Lung microvascular endothelial cell (primary cell): ENCODE measurements at places on chromosomes 2 and 18. TPM values are rescaled to one million over a fixed set of nuclear protein-coding genes. Genes with fewer than 3 reads are reported as not detected.
A peak's percentile ranks its signal among the peaks of the same experiment; 100 is the strongest.

DNA sequence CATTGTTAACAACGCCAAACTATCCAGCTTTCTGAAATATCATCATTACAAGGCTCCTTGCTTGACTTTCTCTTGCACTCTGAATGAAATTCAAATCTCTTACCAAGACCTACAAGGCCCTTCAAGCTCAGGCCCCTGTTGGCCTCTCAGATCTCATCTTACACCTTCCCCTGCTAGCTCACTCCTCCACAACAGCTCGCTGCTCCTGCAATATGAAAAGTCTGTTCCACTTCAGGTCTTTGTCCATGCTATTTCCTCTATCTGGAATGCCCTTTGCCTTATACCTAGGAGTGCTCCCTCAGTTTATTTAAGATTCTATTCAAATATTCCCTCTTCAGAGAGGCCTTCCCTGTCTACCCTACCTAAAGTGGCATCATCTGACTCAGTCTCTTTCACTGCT is 91.7 kb downstream of the SESTD1 start:
- no peak for DNase-seq

DNA sequence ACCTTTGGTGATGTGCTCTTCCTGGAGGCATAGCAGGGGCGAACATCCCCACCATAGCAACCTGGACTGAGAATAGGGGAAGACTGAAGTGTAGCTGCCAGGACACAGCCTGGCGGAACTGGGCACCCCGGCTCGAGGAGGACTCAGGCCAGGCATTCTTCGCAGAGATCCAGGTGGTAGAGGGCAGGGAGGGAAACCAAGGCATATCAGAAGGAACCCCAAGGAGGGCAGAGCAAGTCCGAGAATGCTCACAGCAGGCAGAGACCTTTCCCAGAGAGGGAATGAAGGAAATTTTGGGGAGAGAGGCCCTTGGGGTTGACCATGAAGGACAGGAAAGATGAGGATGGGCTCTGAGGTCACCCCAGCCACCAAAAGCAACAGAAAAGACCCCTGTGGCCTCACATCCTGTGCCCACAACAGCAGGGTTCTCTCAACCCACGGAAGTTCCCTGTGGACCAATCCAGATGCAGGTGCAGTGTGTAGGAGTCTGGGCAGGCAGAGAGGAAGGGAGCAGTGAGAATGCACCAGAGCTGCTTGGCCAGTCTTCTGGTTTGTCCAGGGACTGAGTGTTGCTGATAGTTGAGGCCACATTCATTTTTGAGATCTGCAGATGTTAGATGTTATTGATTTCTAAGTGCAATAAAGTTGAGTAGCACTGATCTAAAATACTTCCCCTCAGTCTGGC is 136.9 kb downstream of the PXDN start:
- DNase-seq = no peak

DNA sequence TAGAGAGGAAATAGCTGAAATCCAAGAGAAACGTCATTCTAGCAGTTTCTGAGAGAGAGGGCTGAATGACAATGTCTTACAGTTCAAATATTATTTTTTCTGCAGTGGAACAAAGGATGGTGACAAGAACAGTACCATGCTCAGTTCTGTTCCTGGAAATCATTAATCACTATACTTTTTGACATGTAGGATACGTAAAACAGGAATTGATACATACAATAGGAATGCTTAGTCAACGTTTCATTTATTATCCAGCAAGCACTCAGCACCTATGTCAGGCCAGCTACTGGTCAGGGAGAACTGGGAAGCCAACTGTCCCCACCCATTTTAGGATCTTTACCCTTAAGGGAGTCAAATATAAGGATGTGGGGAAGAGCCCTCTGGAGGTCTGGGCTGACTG is 114.7 kb downstream of the DHRS9 start:
- DNase-seq = peak; percentile 50

- peak; percentile 73 for DNase-seq
These were observed 28.8 kb downstream of the ASAP2 start for GRCh38 chr2:9235147-9236044.

- no peak for DNase-seq
These were observed 10.9 kb upstream of the INO80D start for GRCh38 chr2:206096876-206097275.

DNA sequence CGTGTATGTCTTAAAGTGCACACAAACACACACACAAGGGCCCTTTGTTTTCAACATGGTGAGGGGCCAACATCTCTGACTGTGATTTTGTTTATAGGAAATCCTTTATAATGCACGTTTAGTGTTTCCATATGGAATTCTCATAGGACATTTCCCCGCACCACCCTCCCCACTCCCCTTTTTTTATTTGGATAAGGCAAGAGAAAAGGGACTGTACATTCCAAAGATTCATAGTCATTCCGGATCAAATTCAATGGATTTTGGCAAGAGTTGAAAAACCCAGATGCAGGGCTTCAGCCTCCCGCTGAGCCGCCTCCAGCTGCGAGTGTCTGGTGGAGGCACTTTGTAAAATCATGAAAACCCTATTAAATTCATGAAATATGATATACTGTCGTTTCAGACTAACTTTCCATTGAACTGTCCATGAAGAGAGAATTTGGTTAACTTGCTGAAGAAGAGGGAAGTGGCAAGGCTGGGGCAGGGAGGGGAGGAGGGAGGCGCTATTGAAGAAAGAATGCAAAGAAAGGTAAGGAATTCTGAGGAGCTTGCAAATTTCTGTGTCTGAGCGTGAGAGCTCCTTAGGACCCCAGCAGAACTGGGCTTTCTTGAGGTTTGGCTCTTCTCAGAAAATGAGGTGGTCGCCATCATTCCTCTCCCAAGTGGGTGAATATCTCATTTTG is 25.8 kb upstream of the SLC14A2 start:
- no peak for DNase-seq

- DNase-seq = peak; percentile 20
These were observed 598 bp downstream of the CCDC93 start for GRCh38 chr2:118013221-118013723.

- DNase-seq = peak; percentile 50
These were observed 80.3 kb downstream of the DYNAP start for GRCh38 chr18:54671291-54671881.

APLF gene
- total RNA-seq = 3.3 and 13.3 TPM in 2 replicates

GRCh38 chr2:210203558-210203957 is 21.7 kb downstream of the ACADL start:
- DNase-seq = no peak

GRCh38 chr2:130836501-130837174 is at the start of gene ARHGEF4:
Gene ARHGEF4 (plus strand): TSS chr2:130836914. CDS start chr2:130836954, 40 bp downstream.
- peak; percentile 36 for DNase-seq

DNA sequence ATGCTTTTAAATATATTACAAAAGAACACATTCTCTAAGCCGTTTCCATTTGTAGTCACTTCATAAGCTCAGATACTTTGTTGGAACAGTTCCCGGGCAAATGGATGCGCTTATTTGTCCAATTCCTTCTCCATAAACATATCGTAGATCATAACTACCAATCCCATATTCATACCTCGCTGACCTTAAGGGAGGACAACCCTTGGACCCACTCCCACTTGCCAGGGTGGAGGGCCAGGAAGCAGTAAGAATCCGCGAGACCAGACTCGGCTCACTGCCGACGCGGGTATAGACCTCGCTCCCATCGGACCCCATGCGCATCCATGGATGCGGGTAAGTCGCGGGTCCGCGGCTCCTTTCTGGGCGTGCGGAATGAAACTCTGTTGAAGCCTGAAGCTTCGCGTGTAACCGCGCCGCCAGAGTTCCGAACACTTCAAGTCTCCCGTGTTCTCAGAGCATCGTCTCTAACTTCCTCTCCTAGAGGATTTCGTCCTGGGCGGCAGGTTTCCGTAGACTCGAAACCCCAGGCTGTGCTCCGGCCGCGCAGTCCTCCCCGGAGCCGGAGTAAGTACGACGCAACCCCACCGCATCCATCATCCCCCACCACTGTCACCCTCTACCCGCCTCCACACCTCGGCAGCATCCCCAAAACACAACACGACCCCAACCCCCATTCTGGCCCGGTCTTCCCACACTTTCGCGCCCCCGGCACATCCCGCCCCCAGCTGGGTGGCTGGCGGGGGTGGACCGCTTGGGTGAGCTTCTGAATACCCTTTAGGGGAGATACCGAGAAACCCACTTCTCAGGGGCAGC is 1.1 kb downstream of the DSC3 start:
- no peak for DNase-seq

- no peak for DNase-seq
These were observed 88.0 kb downstream of the SOCS6 start for GRCh38 chr18:70376914-70377258.

DNA sequence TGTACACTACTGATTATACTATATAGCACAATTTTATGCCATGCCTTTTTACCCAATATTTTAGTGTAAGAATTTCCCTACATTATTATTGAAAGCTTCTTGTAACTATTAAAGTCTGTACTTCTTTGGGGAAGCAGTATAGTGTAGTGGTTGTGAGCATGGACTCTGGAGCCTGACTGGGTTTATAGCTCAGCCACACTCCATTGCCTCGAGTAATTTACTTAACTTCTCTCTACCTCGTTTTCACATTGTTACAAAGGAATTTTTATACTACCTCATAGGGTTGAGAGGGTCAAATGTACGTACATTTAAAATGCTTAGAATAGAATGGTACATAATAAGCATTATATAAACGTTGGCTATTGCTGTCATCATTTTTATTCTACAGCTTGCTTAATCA is 139.2 kb downstream of the UBR3 start:
- DNase-seq = no peak

DNA sequence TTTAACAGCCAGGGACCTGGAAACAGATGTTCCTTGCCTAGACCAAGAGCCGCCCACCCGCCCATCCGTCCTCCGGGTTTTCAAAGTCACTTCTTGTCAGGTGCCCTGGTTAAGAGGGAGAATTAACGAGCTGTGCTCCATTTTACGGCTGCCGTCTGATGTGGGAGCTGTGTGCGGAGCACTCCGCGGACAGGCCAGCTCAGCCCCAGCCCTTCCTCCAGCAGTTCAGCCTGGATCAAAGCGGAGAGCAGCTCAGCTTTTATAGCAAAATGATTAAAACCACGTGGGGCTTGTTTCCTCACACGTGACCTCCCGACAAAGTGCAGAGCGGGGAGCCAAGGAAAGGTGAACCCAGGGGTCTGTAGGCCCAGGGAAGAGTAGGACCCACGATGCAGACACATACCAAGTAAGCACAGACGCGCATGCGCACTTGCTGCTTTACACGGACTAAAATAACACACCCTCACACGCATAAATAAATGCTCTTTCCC is 46.1 kb upstream of the PKDCC start:
- peak; percentile 56 for DNase-seq

ERBB4 gene
- under 0.01 TPM in 2 replicates for total RNA-seq

CDH20 gene
- total RNA-seq = under 0.01 TPM in 2 replicates

DNA sequence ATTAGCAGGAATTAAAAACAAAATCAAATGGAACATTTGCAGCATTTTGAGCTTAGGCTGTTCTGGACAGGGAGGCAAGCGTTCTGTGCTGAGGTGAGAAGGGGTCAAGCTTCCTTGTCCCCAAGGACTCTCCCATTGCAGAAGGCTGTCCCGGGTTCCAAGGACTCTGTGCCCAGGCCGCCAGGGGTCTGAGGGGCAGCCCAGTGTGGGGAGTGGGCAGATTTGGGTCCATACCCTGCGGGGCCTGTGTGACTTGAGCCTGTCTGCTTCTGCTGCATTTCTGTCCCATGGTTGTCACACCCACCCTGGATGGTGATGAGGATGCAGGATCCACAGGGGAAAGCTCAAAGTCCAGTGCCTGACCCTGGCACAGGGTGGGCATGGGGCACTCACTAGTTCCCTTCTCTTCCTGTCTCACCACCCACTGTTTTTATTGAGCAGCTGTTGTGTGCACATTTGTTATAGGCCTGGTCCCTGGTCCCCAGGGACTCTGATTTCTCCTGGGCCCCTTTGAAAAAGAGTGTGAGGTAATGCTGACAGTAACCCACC is 211.4 kb upstream of the HS6ST1 start:
- DNase-seq = no peak

KCNS3 gene
- total RNA-seq = 0.20 and 0.65 TPM in 2 replicates

KIDINS220 gene
- 38.1 and 58.9 TPM in 2 replicates for total RNA-seq

DNA sequence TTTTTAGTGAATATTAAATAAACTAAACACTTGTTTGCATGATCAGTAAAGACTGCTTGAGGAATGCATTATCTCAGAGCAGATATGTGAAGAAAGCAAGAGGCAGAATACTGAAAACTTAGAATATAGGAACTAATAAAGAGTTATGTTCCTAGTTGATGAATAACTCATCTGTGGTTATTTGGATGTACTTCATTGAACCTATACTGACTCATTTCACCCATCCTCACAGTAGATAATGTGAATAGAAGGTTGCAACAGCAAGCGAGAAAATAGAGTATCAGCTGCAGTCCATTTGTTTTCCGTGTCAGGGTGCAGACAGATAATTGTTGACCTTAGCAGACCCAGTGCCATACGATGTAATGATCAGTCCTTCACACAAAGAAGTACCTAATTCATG is 945.7 kb upstream of the LRRTM1 start:
- DNase-seq = no peak

GRCh38 chr2:102401456-102401855 is 21.5 kb upstream of the IL18RAP start:
- no peak for DNase-seq

DNA sequence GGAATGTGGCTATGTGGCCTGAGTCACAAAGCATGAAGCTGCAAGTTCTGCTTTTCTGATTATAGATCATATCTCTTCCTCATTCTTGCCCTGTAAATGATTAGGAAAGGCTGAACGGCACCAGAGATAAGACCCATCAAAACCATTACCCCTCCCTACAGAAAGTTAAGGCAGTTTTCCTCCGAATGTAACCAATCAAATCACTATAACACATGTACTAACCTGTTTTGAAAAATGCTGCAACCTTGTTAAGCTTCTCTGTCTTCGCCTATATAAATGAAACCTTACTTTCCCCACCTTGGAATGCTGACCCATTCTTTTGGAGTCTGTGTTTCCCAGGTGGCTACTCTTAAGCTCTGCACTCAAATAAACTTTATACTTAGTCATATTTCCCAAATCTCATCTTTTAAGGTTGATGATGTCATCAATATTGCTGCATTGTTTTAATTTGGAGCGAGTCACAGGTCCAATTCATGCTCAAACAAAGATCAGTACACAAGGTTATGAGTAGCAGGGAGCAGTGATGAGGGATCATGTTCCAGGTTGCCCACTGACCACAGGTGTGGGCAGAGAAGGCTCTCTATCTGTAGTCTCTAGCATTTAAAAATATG is 662.3 kb downstream of the IRS1 start:
- no peak for DNase-seq

GALR1 gene
- not detected in 2 replicates for total RNA-seq

GRCh38 chr18:37188016-37188791 is 359.3 kb downstream of the KIAA1328 start:
- DNase-seq = no peak

SCN3A gene
- total RNA-seq = 1.3 and 33.1 TPM in 2 replicates

DNA sequence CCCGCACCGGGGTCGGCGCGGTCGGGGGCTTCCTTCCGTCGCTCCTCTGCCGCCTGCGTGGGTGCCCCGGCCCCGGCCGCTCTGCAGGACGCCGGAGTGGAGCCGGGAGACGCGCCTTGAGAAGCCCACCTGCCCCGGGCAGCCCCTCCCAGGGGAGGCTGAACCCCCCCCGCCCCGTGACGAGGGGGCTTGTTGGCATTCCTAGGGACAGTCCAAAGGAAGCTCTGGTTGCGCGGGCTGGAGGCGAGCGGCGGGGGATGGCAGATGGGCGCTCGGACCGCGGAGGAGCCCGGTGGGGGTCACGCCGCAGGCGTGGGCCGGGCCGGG is 133.5 kb upstream of the MGAT5 start:
- DNase-seq = peak; percentile 30

CHRNA1 gene
- 0.40 and 1.1 TPM in 2 replicates for total RNA-seq

- no peak for DNase-seq
These were observed 46.7 kb upstream of the LCLAT1 start for GRCh38 chr2:30400151-30400954.

C2orf72 gene
- total RNA-seq = 2.0 and 3.4 TPM in 2 replicates
